ENCODE measurements at places on chromosomes 7 and 10. TPM values are rescaled to one million over a fixed set of nuclear protein-coding genes. Genes with fewer than 3 reads are reported as not detected.

COL17A1 gene
- 0.29 TPM for total RNA-seq

- no peak for DNase-seq
Measured at GRCh38 chr10:109277456-109277855, 645.9 kb downstream of the XPNPEP1 start.

DNA sequence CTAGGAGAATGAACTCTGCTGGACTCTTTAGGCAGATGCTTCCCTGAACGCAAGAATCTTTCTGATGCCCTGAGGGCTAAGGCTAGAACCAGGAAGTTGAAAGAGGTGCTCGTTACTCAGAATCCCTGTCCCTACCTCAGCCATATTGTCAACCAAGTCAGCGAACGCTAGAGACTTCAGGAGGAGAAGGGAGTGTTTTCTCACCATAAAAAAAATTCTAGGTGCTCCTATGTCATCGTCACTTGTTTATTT is 359.4 kb downstream of the PRPF18 start:
- no peak for DNase-seq

- no peak for DNase-seq
Measured at GRCh38 chr10:11005725-11006427, 11.8 kb upstream of the CELF2 start.

GRCh38 chr7:96973986-96974385 is 31.4 kb upstream of the DLX6 start:
- no peak for DNase-seq

DNA sequence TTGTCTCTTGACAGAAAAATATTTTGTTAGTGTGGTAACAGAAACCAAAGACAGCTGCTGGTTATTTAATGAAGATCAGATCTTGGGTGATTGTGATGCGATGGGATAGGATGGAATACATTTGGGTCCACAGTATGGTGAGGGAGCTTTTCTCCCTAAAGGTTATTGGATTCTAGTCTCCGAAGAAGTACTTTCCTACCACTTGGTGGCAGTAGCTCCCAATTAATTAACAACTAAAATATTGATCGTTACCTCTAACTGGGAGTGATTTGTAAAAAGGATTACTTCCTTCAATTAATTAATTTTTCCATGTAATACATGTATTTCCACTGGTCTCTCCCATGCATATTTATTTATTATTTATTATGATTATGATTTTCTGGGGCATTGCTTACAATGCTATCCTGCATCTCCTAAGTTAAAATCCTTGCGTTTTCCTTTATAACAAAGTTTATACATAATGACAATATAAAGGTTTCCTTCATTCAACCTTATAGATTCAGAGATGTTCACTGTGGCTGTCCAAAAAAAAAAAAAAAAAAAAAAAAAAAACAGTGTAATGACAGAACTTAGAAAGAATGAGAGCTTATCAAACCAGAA is 25.6 kb downstream of the TMEM196 start:
- peak; percentile 45 for DNase-seq

SRGN gene
- total RNA-seq: 173 TPM
